ENCODE measurements at places on chromosomes 5 and 9.

- DNase-seq: no peak
These were observed 475 bp upstream of the GOLM1 start for GRCh38 chr9:86099701-86100364.

- peak; percentile 19 for DNase-seq
These were observed 45.5 kb downstream of the SPOCK1 start for GRCh38 chr5:137453483-137454080.

- no peak for DNase-seq
These were observed 210.6 kb downstream of the CDH18 start for GRCh38 chr5:19777363-19777762.

DNA sequence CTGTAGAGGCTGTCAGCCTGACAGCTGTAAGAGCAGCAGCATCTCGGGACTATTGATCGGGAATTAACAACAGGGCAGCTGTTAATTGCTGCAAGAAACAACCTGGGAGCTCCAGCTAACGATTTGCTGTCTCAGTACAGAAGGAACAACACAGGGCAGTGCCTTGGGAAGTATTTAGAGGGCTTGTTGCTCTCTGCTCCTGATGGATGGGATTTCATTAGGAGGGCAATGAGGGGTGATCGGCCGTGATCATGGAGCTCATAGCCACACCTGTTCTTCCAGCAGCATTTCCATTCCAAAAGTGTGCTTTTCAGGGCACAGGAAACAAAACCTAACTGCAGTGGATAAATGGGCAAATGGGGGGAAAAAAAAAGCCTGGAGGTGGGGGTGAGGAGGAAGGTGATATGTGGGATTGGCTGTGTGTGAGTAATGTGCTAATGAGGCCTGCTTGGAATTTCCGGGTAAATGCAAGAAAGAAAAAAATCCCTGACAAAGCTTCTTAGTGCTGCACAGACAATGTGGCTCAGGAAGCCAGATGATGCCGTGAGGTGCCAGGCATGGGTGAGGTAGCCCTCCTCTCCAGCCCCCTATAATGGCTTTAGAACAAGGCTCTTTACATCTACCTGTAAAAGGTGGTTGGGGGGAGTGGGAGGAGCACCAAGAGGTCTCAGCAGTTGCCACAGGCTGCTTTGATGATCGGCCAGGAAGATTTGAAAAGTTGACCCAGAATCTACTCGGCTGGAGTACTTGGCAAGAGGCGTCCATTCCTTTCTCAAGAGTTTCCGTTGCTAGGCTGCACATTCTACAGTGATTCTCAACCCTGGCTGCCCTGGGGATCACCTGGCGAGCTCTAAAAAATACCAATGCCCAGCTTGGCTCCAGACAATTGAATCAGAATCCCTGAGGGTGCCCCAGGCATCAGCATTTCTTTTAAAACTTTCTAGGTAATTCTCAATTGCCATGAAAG is 139.5 kb upstream of the KLF9 start:
- no peak for DNase-seq

All from AML-193 (cell line).